HepG2 (cell line): ENCODE measurements at places on chromosomes 5 and 9.

- no peak for DNase-seq
These were observed 9.2 kb upstream of the RARS1 start for GRCh38 chr5:168477060-168477459.

- no peak for DNase-seq
These were observed 167.9 kb upstream of the FREM1 start for GRCh38 chr9:15077946-15078729.

- DNase-seq = no peak
These were observed 9.2 kb downstream of the TMEM250 start for GRCh38 chr9:136109351-136110081.

DNA sequence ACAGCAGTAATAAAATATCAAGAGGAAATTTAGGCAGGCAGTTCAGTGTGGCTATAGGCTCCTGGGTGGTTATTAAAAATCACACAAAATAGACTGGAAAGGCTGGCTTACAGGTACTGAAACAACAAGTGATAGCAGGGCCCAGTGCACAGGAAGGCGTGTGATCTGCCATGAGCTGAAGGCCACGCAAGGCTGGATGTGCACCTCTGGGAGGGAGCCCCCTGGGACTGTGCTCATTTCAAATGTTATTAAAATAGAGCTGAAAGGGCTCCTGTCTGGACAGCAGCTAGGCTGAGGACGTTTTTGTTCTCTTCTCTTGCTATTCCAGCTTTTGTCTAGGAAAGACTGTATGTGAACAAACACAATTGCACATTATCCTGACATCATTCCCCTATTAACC, 324.3 kb upstream of the RFX3 start:
- no peak for DNase-seq

DNA sequence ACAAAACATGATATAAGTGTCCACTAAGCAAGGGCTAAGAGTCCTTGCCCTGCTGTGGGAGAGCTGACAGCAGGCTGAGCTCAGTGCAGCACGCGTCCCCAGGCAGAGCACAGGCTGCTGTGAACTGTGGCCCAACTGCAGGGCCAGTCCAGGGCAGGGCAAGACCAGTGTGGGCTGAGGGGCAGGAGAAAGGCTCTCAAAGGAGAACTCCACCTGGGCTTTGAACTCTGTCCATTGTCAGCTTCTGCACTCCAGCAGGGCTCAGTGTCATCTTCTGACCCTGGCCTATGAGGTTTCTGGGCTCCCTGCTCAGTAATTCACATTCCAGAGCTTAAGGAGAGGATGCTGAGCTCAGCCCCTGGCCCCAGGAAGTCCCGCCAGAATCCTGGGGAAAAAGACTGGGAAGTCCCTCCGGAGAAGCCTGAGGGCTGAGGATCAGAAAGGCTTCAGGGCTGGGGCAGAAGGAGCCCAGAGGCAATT, 37.4 kb downstream of the LHFPL2 start:
- no peak for DNase-seq

GRCh38 chr5:159342840-159343239, 12.6 kb upstream of the IL12B start:
- DNase-seq = no peak
